ENCODE measurements at places on chromosomes 1 and 21. TPM values are rescaled to one million over a fixed set of nuclear protein-coding genes. Genes with fewer than 3 reads are reported as not detected.

DNA sequence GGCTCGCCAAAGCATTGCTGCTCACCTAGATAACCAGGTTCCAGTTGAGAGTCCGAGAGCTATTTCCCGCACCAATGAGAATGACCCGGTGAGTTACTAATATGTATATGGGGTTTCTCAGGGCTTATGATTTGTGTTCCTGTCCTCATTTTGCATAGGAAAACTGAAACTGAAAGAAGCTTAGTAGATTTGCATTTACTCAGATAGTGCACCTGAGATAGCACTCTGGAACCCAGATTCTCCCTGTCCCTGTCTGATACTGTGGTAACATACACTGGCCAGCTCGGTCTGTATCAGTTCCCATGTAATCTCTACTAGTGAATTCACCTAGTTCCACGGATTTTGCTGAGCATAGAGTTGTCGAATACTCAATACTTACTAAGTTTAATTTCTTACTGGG is 28.1 kb downstream of the DAP3 start:
- H3K4me1 ChIP-seq = peaks cover 6% of the 10 kb centered on the region
- no peak overlapping the region for H3K4me3 ChIP-seq

The PODN gene
- 10.2 TPM for total RNA-seq

DNA sequence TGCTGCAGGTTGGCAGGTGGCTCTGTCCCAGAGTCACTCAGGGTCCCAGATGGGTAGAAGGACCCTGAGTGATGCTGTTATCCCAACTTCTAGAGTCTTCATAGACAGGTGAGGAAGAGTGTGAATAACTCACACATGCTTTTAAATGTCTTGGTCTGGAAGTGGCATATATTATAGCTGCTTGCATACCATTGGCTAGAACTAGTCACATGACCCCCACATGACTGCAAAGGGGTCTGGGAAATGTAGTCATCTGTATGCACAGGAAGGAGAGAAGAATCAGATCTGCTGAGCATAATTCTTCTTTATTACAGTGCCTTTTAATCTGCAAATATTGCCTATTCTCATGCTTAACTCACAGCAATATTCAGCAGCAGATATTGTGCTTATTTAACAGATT is 28.2 kb upstream of the KLHDC7A start:
- H3K27ac ChIP-seq = no peak overlapping the region
- no peak for DNase-seq
- peaks cover 9% of the 10 kb centered on the region for H3K27me3 ChIP-seq
- H3K36me3 ChIP-seq = no peaks in the 10 kb centered on the region
- H3K4me3 ChIP-seq = no peak overlapping the region
- H3K4me1 ChIP-seq = no peaks in the 10 kb centered on the region

DNA sequence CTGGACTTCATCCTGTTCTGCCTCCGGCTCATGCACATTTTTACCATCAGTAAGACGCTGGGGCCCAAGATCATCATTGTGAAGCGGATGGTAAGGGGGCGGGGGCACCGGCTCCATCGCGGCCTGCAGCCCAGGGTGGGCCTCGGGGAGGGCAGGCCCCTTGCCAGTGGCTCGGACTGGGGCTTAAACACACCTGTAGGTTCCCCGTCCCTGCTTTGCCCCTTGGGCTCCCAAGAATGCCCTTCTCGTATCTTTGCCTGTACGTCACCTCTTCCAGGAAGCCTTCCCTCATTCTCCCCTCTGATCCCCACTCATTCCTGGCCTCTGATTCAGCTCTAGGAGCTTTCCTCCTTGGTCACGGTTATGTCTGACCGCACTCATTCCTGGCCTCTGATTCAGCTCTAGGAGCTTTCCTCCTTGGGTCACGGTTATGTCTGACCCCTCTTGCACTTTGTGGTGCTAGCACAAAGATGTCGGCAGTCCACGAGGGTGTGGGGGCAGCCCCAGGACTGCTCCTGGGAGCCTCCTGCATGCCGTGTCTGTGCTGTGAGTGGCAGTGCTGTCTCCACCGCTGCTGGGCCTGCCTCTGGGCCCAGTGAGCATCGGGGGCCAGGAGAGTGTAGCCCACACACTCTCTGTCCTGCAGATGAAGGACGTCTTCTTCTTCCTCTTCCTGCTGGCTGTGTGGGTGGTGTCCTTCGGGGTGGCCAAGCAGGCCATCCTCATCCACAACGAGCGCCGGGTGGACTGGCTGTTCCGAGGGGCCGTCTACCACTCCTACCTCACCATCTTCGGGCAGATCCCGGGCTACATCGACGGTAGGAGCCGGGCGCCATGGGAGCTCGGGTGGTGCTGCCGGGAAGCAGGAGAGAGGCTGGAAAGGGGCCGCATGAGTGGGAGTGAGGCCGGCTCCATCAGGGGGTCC is 49.1 kb upstream of the LRRC3 start:
- no peaks in the 10 kb centered on the region for H3K27me3 ChIP-seq
- H3K4me3 ChIP-seq = no peak overlapping the region
- no peaks in the 10 kb centered on the region for H3K36me3 ChIP-seq
- peak; percentile 7 for DNase-seq

- no peak overlapping the region for H3K4me3 ChIP-seq
- H3K36me3 ChIP-seq = no peaks in the 10 kb centered on the region
- DNase-seq = no peak
- no peak overlapping the region for H3K27ac ChIP-seq
- no peaks in the 10 kb centered on the region for H3K27me3 ChIP-seq
Observed at GRCh38 chr21:37843191-37843590, 73.1 kb downstream of the KCNJ6 start.

The SAMD13 gene
- 1.5 TPM for total RNA-seq

DNA sequence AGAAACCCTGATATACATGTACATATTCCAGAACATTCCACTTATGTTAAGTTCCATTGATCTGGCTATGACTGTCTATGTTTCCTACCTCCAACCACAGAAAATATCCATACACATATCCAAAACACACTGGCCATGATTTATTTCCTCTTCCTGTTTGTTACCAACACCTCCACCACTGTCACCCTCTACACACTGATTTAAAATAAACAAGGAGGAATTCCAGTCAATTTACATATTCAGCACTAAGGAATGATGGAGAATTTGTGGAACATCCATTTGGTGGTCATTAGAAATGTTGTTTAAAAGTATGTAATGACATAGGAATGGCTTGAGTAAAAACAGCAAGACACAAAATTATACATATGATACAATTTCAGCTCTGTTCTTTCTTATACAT is 5.5 kb upstream of the STX6 start:
- DNase-seq = no peak
- H3K27ac ChIP-seq = no peak overlapping the region
- no peak overlapping the region for H3K4me3 ChIP-seq
- H3K36me3 ChIP-seq = no peaks in the 10 kb centered on the region
- H3K27me3 ChIP-seq = no peaks in the 10 kb centered on the region
- H3K4me1 ChIP-seq = peaks cover 8% of the 10 kb centered on the region

- no peaks in the 10 kb centered on the region for H3K27me3 ChIP-seq
- H3K4me1 ChIP-seq = peaks cover 24% of the 10 kb centered on the region
- no peak overlapping the region for H3K27ac ChIP-seq
- no peak overlapping the region for H3K4me3 ChIP-seq
Observed at GRCh38 chr1:30518186-30518585, 205.2 kb downstream of the MATN1 start.

The HSPB7 gene
- total RNA-seq = 355 TPM

DNA sequence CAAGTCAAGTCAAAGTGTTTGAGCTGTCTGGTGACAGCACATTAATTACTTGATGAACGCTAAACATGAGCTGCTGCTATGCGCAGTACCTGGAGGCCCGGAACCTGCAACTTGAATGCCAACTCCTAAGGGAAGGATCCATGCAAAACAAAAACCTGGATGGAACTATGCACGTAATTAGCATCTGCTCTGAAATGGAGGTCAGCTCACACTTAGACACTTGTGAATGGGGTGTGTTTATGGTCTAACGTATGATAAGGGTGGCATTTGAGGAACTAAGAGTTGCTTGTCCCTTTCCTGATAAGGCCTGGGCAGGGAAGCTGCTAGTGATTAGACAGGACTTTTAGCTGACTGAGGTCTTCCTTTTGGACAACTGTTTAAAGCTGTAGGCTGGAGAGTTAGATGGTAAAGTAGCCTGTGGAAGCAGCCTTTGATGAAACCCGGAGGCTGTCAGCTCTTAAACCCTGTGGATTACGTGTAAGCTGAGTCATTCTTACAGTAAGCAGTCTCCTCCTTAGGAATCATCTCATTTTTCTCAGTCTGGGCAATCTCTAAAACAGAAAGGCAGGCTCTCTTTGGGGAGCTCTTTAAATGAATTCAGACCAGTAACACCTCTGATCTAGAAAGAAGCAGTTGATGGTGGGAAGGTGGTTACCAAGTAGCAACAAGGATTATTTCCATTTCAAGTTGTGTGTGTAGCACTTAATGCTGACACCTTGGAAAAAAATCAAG is 6.8 kb downstream of the TENT5C start:
- no peaks in the 10 kb centered on the region for H3K36me3 ChIP-seq
- H3K4me3 ChIP-seq = no peak overlapping the region
- no peak for DNase-seq

DNA sequence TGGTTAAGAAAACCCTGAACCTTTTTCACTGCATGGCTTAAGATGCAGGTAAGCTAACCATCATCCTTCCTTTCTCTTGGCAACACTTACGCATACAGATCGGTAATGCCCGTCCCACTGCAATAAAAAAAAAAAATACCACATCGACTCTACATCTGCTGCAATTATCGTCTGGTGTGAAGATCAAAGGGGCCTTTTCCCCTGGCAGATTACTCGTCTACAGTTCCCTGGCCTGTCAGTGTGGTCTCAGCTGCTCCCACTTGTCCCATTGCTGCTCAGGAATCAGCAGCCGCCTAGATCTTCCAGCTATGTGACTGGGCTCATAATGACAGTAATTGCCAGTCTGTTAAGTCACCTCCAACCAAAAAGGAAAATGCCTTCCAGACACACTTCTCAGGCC is 133.1 kb downstream of the SETD4 start:
- H3K27ac ChIP-seq = no peak overlapping the region
- H3K4me3 ChIP-seq = no peak overlapping the region
- no peak for DNase-seq
- H3K27me3 ChIP-seq = no peaks in the 10 kb centered on the region

The KRTAP13-3 gene
- total RNA-seq = not detected

DNA sequence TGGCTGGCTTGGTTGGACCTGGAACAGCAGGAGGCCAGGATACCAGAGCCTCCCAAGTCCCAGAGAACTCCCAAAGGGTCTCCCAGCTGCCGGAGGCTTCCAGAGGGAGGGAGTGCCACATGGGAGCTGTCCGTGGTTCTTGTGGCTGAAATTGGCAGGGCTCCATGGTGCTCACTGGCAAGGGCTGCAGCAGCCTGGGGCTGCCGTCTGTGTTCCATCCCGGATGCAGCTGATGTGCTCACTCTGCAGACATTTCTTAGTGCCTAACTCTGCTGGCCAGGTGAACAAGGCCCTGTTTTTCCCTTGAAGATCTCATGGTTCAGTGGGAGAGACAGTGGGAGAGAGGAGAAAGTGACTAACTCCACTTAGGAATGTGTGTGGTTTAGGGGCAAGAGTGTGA is 261.1 kb downstream of the CAMTA1 start:
- no peak overlapping the region for H3K4me3 ChIP-seq
- no peak for DNase-seq
- H3K27me3 ChIP-seq = no peaks in the 10 kb centered on the region
- H3K4me1 ChIP-seq = peaks cover 24% of the 10 kb centered on the region
- H3K36me3 ChIP-seq = no peaks in the 10 kb centered on the region
- H3K27ac ChIP-seq = no peak overlapping the region

DNA sequence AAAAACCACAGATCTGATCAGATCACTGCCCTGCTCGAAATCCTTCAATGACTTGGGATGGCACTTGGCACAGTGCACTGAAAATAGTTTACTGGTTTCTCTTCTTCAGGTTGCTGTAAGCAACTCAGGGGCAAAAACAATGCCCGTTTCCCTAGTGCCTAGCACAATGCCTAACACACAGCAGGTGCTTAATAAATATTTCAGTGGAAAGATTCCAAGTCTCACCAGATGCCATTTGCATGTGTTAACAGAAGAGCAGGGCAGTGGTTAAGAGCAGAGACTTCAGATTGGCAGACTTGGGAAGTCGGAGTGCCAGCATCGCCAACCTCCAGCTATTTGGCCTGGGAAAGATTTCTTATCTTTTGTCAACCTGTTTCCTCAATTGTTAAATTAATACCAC is 10.9 kb upstream of the METTL25B start:
- DNase-seq = no peak
- no peak overlapping the region for H3K27ac ChIP-seq
- no peak overlapping the region for H3K4me3 ChIP-seq
- no peaks in the 10 kb centered on the region for H3K27me3 ChIP-seq

DNA sequence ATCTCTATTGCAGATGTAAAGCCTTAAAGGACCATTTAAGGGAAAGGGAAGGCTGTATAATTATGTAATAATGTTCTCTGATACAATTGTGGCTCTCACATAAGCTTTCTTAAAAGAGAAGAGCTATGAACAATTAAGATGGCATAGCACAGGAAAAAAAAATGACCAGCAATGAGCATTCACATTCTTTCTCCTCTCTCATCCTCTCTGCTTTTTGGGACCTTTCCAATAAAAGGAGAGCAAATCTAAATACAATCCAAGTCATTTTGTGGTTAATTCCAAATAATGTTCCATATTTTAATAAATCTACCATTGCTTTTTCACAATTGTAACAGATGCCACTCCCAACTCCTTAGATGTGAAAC is 23.5 kb downstream of the SMYD3 start:
- H3K27me3 ChIP-seq = no peaks in the 10 kb centered on the region
- no peak overlapping the region for H3K4me3 ChIP-seq
- no peak for DNase-seq
- H3K36me3 ChIP-seq = no peaks in the 10 kb centered on the region
- H3K4me1 ChIP-seq = peaks cover 7% of the 10 kb centered on the region

The RAB25 gene
- total RNA-seq = not detected

GRCh38 chr1:53073287-53073686 is 11.3 kb downstream of the PODN start:
- no peak overlapping the region for H3K4me3 ChIP-seq
- DNase-seq = no peak
- no peaks in the 10 kb centered on the region for H3K4me1 ChIP-seq
- H3K36me3 ChIP-seq = no peaks in the 10 kb centered on the region

GRCh38 chr21:27423906-27424595 is 457.2 kb upstream of the ADAMTS5 start:
- H3K27me3 ChIP-seq = no peaks in the 10 kb centered on the region
- H3K27ac ChIP-seq = no peak overlapping the region
- H3K36me3 ChIP-seq = no peaks in the 10 kb centered on the region

- no peak overlapping the region for H3K4me3 ChIP-seq
- peaks cover 19% of the 10 kb centered on the region for H3K4me1 ChIP-seq
- DNase-seq = no peak
- H3K27ac ChIP-seq = no peak overlapping the region
Observed at GRCh38 chr1:43930949-43931275, 2.7 kb upstream of the ARTN start.
